Adipocyte (in vitro differentiated cells): ENCODE measurements at places on chromosomes 1 and 21.

GRCh38 chr1:55703726-55704363 is 488.7 kb upstream of the USP24 start:
- DNase-seq = no peak

GRCh38 chr1:87202451-87202850 is 126.2 kb upstream of the LMO4 start:
- no peak for DNase-seq

GRCh38 chr1:185860859-185861258 is 126.7 kb downstream of the HMCN1 start:
- no peak for DNase-seq

GRCh38 chr1:77704736-77705135 is 22.3 kb upstream of the ZZZ3 start:
- no peak for DNase-seq

DNA sequence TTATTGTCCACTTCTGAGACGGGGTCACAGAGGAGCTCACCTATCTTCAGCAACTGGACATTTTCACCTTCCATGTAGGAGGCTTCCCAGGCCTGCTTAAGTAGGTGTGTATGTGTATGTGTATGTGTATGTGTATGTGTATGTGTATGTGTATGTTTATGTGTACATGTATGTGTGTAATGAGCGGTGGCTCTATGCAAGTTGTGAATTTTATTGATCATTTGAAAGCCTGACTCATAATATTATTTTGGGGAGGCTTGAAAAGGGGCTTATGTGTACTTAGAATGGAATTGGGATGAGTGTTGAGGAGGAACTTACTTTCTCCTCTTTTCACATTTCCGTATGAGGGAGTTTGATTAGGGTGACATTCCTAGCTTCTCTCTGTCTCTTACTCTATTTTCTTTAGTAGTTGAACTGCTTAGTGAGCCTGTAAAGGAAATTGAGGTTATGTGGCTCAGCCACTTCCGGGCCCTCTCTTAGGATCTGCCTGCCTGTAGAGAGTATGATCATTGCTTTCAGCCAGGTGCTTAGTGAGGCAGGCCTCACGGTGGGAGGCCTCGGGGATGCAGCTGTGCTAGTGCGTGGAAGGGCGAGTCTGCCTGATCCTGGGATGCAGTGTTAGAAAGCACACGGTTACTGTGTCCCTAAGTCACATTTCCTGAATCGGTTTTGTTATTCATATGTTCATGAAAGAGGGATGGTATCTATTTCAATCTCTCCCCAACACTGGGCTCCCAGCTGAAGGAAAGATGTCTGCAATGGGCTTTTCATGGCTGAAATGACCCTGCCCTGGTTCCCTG is 61.0 kb downstream of the IER5 start:
- no peak for DNase-seq

GRCh38 chr1:47621483-47621882 is 183.6 kb downstream of the FOXD2 start:
- DNase-seq = no peak

GRCh38 chr1:161827786-161828185 is 61.7 kb downstream of the ATF6 start:
- no peak for DNase-seq

DNA sequence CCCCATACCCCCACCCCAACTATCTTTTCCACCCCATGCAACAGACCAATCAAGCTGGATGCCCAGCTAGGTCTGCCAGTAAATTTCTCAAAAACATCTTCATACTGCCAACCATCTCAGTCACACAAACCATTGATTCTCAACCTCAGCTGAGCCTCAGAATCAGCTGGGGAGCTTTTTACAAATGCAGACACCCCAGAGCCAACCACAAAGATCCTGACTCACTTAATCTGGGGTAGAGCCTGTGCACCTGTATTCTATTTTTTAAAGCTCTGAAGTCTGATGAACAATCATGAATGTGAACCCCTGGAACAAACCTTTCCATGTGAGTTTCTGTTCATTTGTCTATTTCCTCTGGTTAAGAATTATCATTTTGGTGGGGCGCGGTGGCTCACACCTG is 66.0 kb downstream of the ZNF281 start:
- no peak for DNase-seq

DNA sequence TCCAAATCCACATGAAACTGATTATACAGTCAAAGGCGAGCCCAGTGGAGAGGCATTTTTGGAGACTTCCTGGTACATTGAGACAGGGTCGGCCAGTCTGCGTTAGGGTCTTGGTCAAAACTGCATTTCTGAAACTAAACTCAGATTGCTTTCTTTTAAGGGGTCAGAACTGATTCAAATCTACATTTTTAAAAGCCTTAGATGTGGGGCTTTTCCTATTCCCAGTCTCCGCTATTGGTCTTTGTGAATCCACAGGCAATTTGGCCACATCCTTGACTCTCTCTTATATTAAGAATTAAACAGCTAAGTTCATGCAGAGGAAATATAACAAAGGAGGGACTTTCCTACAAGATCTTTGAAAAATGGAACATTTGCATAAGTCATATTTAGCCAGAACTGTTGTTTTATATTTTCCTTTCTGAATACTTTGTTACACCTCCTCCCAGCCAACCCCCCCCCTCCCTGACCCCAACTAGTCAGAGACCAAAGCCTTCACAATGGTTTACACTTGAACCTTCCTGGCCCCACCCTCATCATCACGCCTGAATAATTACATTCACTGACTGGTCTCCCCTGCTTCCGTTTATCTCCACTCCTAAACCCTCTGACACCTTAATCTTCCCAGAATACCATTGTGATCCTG is 30.9 kb downstream of the SELL start:
- DNase-seq = no peak

DNA sequence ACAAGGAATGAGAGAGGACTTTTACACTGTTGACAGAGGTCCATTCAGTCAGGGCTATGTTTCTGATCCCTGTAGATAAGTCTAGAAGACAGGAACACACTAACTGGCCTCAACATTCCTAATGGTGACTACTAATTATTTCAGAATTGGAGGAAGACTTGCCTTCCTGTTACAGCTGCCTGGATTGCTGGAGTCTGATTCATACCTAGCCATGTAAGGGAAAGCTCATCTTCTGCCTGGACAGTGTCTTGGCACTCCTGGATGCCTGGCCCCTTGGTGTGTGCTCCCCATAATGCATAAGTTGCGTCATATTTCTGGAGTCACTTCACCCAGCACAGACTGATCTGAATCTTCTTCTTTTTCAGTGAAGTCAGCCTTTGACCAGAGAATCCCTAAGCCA is 326.0 kb upstream of the RUNX1 start:
- DNase-seq = peak; percentile 27

DNA sequence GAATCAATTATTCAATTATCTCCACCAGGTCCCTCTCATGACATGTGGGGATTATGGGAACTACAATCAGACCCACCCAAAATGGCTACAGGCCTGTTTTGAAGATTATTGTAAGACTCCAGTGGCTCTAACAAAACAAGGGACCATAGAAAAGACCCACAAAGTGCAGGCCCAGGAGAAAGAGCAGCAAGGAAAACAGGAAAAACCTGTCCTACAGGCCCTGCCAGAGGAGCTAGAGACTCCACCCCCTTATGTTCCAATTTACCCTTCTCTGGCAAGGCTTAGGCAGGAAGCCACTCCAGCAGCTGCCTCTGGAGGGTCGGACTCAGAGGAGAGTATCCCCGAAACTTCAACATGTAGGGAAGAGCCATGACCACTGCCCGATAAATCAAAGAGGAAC is 96.5 kb downstream of the LIPI start:
- no peak for DNase-seq

DNA sequence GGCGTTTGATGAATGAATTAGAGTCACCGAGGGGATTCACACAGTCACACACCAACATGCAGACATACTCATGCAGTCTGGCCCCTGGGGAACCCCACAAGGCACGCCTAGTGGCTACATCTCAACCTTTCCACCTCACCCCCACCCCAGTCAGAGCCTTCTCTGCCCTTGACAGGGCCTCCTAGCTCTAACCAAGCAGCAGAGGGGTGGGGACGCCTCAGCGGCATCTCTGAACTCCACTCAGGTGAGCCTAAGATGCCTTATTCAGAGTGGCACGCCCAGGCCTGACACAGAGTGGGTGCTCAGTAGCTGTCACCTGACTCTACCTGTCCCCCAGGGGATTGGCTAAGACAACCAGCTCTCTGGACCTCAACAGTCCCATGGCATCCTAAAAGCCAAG is 3.7 kb upstream of the SDC3 start:
- no peak for DNase-seq
